ENCODE measurements at places on chromosomes 6 and 20.

- peak; percentile 28 for DNase-seq
These were observed 49.8 kb downstream of the FRK start for GRCh38 chr6:116010790-116011401.

DNA sequence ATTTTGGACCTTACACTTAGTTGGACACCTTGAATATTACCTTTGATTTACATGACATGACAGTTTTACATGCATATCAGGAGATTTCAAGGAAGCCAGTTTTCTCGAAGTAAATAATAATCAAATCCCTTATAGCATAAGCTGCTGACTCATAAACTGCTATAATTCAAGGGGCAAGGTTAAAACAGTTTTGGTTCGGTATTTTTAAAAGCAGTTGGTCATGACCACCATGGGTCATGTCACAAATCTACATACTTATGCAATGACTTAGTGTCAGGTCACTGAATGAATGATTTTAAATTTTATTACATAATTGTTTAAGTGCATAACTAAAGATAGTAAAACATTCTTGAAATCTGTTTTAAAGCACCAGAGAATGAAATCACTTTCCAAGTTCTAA, 158.0 kb downstream of the DST start:
- no peak for DNase-seq

GRCh38 chr6:148999929-149000468, 253.2 kb downstream of the UST start:
- no peak for DNase-seq

GRCh38 chr6:54817236-54817635, 29.3 kb upstream of the FAM83B start:
- DNase-seq, result no peak

DNA sequence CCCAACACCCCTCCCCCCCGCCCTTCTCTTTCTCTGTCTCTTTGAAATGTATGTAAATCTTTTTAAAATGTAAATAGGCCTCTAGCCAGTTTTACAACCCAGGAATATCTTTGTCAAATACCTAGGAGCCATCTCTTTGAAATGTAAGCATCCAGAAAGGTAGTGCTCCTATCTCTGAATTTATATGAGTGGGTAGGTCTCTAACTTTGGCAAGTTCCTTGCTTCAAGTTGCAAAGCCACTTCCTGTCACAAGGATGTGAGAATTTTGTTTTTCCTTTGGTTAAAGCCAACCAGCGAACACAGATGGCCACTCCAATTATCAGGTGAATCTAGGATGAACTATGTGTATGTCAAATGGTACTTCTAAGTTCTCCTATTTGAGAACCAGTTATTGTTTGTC, 6.2 kb upstream of the DEFB132 start:
- no peak for DNase-seq

GRCh38 chr6:112054001-112054400, at the start of gene CCN6:
TSS of gene CCN6 (plus strand) at chr6:112054104. CDS start at chr6:112054358, 254 bp downstream.
- no peak for DNase-seq

DNA sequence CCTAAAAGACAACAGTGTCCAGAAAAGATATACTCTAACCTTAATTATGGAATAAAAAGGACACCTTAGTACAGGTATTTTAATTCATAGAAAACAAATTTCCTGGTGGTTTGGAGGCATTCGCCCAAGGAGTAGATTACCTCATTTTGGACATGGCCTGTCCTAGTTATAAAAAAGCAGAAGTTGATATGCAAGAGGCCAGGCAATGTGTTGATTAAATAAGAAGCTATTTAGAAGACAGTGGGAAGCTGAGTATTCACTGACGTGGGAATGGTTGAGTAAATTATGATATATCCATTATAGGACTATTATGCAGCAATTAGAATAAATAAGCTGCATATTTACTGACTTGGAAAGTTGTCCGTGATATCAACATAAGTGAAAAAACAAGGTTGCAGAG, 314.9 kb downstream of the ALDH8A1 start:
- no peak for DNase-seq

- no peak for DNase-seq
These were observed 32.9 kb downstream of the MMUT start for GRCh38 chr6:49430187-49430586.

- no peak for DNase-seq
These were observed 1.2 kb upstream of the CDC25B start for GRCh38 chr20:3794701-3795420.

DNA sequence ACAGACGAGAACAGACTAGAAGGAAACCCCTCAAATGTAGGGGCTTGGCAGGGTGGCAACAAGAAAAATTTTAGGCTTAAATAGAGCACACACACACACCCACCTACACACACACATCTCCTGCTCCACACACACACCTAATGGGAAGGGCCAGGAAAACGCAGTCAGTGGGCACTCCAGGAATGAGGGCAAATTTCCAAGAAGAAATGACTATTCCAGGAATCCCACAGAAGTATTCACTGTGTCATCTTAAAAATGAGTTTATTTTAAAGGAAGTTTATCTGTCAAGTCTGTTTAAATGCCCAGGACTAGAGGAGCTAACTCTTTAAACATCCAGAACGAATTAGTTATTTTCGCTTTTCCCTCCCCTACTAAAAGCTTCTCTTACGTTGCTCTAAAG, 13.0 kb downstream of the ALDH8A1 start:
- DNase-seq, result no peak

DNA sequence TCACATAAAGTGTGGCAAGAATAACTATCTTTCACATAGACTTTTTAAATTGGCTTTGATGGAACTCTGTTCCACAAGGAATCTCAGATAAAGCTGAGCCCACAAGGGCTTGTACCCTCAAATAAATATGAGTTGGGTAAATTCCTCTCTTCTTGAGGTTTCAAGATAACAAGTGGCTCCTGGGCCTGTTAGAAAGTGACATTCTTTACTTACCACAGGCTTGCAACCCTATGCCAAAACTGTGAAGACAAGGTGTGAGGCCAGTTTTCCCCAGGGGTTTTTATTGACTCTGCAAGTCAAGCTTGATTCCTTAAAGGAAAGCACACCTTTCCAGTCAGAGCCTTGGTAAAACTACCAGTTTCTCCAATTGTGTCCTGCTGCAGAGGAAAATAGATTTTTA, 664.8 kb upstream of the GJE1 start:
- no peak for DNase-seq

GRCh38 chr6:116450769-116451740, 10.1 kb upstream of the CALHM6 start:
- DNase-seq, result peak; percentile 55

- DNase-seq, result no peak
These were observed 42.5 kb downstream of the CPXM1 start for GRCh38 chr20:2757969-2758368.

GRCh38 chr20:53381568-53382262, 211.9 kb downstream of the ZNF217 start:
- DNase-seq, result no peak

DNA sequence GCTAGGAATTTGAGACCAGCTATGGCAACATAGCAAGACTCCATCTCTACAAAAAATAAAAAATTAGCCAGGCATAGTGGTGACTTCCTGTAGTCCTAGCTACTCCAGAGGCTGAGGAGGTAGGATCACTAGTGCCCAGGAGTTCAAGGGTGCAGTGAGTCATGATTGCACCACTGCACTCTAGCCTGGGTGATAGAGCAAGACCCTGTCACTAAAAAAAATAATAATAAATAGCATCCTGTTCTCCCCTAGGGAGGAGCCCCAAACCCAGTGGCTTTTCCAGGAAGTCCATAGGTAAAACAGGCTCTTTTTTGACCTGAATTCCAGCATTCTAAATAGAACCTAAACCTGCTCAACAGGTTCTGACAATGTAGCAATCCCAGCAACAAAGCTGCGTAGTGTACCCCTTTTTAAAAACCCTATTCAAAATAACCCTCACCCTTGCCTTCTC, 192.0 kb downstream of the ALDH8A1 start:
- no peak for DNase-seq

GRCh38 chr6:119495230-119495683, 145.7 kb upstream of the MAN1A1 start:
- no peak for DNase-seq

GRCh38 chr6:137882225-137882961, 15.3 kb downstream of the TNFAIP3 start:
- DNase-seq, result no peak

- DNase-seq, result no peak
These were observed 3.6 kb upstream of the ELOVL5 start for GRCh38 chr6:53352360-53352759.

DNA sequence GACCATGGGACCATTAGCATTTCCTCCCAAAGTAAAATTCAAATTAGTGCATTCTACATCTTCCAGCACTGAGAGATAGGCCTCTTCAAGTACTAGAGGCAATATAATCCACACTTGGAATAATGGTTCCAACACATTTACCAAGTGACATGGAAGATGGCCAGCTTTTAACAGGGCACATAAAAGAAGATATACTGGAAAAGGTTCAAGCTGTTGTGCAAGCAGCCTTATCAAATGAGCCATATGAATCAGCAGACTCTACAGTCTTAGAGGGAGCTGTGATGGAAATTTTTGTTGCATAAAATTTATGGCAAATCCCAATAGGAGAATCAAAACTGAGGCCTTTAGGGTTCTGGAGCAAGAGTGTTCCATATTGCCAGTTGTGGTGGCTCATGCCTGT, 526.6 kb upstream of the IRAK1BP1 start:
- DNase-seq, result no peak

GRCh38 chr6:36028088-36028876, 674 bp downstream of the MAPK14 start:
- peak; percentile 44 for DNase-seq

DNA sequence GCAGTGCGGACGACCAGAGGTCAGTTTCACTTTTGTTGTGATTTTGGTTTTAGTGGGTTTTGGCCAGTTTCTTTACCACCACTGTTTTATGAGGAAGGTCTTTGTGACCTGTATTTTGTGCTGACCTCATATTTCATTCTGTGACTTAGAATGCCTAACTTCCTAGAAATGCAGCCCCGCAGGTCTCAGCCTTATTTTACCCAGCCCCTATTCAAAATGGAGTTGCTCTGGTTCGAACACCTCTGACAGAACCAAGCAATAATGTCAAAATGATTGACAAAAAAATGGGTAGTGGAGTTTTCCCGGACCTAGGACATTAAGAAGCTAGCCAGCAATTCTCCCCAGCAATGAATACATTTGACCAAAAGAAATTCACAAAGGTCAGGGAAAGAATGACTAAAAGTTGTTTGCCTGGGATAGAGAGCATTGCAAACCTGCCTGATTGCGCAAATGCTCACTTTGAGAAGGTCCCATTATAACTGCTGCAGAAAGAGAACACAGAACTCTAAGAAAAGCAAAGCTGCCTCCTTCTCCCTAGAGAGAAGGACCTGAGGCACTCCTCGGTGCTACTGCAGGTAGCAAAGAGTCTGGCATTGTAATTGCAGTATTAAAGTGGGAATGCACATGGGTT, 288.8 kb downstream of the ADGB start:
- DNase-seq, result no peak

- DNase-seq, result no peak
These were observed 1189.3 kb upstream of the CITED2 start for GRCh38 chr6:140563728-140564127.

GRCh38 chr6:168791917-168792316, 350.9 kb downstream of the SMOC2 start:
- DNase-seq, result no peak

DNA sequence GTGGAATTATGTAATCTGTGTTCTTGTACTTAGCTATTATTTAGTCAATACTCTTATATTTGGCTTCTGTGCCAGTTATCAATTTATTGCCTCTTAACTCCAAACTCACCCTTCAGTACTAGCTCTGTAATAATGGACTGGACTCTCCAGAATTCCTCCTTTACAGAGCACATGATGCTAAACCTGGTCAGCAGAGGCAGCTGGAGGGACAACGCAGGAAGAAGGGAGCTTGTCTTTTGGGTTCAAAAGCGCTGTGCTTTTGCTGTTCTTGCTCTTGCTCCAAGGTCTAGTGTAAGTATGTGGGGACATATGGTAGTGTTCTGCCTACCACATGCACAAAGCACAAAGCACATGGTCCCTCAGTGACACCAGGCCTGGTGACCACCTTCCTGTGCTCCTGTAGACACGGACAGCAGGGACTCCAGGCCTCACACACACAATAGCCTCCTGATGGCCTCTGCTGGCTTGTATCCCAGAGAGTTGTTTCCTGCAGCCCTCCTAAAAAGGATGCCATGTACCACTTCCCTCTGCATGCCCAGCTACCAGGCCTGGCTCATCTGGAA, 46.1 kb downstream of the CHD6 start:
- no peak for DNase-seq

GRCh38 chr20:41664584-41664983, 46.4 kb upstream of the CHD6 start:
- no peak for DNase-seq

GRCh38 chr6:134414793-134415192, 96.9 kb upstream of the SGK1 start:
- no peak for DNase-seq

DNA sequence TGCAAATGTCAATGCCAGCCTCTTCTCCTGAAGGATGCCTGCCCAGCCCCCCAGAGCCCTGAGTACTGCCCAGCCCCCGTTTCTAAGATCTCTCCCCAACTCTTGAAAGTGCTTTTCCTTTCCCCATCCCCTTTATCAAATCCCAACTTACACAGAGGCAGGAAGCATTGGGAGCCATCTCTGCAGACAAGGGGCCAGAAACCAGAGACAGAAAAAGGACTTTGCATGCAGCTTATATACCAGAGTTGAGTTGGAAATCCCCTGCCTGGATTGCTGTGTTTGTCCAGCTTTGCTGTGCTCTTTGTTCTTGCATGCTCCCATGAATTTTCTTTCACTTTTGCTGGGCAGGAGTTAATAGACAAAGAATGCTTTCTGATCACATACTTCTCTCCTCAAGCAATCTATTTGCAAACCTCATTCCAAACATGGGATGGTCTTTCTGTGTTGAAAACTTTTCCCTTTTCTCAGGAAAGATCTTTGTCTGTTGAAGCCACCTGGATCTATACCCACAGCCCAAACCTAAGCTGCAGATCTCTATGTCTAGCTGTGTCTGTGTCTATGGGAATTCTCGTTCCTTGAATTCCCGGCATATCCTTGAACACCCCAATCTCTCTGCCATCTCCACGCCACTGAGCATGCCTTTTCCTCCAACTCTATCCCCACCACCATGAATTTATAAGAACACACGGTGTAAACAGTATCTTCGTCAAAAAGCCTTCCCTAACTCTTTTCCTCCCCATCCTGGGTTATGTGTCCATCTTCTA, at the start of gene UBD:
Gene UBD, minus strand, starts transcription at position 209 of the 764 bp plus-strand sequence. Its CDS starts 31 bp downstream, at position 178.
- peak; percentile 39 for DNase-seq

GRCh38 chr6:16524380-16524707, 236.9 kb downstream of the ATXN1 start:
- DNase-seq, result no peak

- no peak for DNase-seq
These were observed 19.5 kb upstream of the DAAM2 start for GRCh38 chr6:39772559-39773273.

DNA sequence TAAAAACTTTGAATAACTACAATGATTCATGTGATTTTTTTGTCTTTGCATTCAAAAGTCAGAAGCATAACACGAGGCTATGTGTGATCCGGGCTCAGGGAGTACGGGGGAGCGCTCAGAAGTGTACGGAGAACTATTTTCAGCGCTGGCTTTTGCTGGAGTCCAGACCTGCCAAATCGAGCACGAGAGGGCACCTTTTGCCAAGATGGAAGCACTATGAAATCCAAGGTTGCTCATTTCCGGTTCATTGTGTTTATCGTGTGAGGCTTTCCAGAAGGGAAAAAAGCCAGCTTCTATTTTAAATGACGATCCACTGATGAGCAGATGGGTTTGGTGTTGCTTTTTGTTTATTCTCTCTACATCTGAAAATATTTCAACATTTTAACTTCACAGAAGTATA, 11.3 kb downstream of the RAMACL start:
- no peak for DNase-seq

- no peak for DNase-seq
These were observed 246.4 kb downstream of the KHDRBS2 start for GRCh38 chr6:62039605-62040004.

- no peak for DNase-seq
These were observed 44.9 kb downstream of the ISM1 start for GRCh38 chr20:13265941-13266340.

All from GM20000 (cell line).